ENCODE measurements at places on chromosomes 7 and 10.

DNA sequence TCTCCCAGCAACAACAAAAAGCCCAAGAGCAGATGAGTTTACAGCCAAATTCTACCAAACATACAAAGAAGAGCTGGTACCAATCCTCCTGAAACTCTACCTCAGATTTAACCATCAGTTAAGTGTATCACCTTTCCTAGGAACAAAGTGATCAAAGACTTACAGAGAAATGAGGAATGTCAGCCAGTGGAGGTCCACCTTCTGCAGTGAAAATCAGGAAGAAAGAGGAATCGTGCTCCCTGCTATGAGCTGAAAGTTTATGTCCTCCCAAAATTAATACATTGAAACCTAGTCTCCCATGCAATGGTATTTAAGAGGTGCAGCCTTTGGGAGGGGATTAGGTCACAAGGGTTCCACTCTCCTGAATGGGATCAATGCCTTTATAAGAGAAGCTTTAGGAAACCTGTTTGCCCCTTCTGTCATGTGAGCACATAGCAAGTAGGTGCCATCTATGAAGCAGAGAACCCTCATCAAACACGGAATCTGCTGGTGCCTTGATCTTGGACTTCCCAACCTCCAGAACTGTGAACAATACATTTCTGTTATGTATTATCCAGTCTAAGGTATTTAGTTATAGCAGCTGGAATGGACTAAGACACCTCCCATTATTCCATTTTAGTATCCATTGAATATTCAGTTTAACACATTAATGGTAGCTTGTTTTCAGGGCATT is 139.0 kb upstream of the FZD8 start:
- DNase-seq: no peak

DNA sequence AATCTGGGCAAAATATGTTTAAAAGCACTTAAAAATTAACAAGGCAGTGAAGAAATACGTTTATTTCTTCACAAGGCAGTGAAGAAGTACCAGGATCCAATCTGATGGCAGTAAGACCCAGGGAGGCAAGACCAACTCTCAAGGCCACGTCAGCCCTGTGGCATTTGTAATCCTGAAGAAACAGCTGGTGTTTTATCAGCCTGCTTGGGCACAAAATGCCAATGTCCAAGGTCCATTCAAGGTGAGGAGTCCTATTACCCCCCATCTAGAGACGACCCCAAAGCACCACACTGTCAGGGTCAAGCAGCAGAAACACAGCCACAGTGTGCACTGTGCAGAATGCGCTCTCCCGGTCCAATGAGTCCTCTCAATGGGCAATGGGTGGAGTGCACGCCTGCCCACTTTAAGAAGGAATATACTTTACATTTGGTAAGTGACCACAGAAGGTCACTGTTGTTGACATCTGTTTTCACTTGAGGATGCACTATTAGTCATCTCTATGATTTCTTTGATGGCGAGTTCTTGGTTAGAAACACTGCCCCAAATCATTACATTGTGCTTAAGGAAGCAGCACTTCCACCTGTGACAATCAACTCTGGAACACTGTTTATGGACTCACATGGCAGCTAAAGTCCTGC is 12.8 kb downstream of the CPXM2 start:
- DNase-seq: no peak

GRCh38 chr10:3542185-3542611 is 242.8 kb downstream of the KLF6 start:
- DNase-seq: no peak

DNA sequence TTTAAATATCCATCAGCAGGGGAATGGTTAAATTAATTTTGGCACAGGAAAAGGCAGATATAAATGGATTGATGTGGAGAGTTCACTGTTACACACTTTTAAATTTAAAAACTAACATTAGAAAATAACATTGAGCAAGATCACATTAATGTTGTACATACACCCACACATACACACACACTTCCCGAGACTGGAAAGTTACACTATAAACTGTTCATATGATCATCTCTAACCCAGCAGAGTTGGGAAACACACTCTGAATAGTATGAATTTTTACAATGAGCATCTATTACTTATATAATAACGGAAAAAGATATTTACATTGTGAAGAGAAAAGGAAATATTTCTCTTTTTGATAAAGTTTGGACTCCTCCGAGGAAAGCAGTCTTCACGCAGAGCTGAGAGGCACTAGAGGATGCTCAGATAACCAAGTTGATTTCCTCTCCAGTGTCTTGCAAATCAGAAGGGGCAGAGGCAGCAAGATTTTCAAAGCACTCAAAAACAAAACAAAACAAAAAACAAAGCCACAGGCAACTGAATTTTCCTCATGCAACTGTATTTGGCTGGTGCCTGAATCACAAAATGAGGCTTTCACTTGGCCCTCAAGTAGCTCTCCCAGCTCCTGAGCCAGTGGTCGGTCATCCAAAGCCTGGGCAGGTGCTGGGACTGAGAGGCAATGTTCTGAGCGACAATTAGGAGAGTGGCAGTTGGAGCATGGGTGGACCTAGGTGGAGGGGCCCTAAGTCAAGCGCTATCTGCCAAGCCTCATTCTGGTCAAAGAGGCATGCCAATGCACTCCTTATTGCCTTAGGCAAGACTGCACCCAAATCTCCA is 10.5 kb upstream of the GATAD1 start:
- DNase-seq: no peak

- DNase-seq: no peak
Observed at GRCh38 chr10:124521429-124521871, 59.8 kb downstream of the LHPP start.

GRCh38 chr10:81002382-81002781 is 464.7 kb downstream of the SH2D4B start:
- DNase-seq: no peak

- no peak for DNase-seq
Observed at GRCh38 chr7:22435720-22436119, 64.3 kb downstream of the STEAP1B start.

- DNase-seq: no peak
Observed at GRCh38 chr7:136492366-136492765, 376.1 kb upstream of the CHRM2 start.

- no peak for DNase-seq
Observed at GRCh38 chr7:110071192-110071591, 1019.7 kb upstream of the LRRN3 start.

DNA sequence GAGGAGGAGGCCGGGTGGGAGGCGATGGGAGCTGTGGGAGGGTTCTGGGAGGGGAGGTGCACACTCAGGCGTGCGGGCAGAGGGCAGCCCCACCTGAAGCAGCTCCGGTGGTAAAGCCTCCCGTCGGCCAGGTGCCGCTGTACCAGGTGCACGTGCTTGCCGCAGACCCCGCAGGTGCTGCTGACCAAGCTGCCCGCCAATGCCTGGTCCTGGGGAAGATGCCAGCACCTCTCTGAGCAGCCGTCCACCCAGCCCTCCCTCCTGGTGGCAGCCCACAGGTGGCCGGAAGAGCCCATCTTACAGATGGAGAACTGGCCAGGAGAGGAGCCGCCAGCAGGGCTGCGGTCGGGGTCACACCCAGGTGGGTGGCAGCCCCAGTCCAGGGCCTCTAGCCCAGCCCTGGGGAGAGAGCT is 12.6 kb downstream of the MICALL2 start:
- DNase-seq: peak; percentile 63

DNA sequence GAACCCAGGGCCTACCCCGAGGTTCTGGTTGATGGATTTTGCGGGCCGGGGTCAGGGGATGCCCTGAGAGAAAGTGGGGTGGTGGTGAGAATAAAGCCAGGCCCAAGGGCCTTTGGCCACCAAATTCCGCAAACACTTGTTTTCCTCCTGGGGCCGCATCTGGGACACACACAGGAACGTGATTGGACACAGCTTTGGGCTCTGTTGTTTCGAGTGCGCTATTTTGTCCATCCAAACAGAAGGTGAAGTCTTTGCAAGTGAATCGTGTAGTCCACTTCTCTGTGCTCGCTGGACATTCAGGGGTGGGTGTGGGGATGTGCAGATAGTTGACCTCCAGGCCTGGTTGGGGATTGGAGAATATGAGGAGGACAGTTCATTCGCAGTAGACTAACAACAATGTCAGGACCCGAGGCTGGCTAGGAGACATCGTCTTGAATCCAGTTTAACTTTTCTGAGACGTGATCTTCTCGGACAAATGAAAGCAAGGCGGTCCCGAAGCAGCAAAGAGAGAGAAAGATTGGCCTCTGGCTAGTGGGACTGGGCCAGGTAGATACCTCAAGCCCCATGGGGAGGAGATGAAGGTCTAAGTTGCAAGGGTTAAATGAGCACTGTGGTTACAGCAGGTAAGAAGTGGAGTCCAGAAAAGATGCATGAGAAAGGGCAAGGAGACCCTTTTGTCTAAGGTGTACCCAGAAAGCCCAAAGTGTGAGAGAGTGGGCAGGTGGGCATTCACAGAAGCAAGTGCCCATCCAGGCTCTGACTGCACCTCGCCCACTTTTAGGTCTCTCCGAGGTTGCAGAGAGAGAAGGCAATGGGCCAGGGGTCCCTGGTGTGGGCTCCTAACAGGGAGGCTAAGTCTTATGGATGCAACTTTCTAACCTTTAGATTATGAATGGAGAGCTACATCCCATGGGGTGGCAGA is 764 bp upstream of the FAM131B start:
- no peak for DNase-seq

DNA sequence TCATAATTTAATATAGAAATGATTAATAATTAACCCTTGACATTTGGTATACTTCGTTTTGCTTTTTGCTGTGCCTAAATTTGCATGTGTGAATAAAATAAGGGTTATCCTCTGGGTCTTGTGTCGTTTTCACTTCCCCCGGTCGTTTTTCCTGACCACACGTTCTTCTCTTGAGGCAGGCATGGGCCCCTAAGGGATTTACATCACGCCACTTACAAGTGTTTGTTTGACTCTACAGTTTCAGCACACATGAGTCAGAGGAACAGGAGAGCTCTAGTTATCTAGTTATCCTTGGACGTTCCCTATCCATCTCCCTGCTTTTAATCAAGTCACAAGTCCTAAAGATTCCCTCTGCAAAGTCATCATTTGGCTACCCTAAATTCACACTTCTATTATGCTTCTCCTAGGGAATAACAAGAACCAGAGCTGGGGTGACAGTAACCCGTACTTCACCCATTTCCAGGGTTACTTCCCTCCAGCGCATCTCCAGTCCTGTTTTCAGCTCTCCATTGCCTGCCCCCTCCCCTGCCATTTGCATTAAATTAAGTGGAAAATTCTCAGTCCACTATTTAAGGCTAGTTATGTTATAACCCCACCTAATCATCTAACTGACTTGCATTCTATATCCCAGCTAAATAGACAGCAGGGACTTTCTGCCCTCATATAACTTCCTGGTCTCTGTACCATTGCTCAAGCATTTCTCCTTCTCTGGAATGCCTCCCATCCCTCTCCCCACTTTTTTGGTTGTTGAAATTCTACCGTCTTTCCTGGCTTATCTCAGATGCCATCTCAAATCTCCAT is 206.9 kb downstream of the PTEN start:
- DNase-seq: no peak

GRCh38 chr10:44198096-44198779 is 186.7 kb downstream of the CXCL12 start:
- DNase-seq: no peak

DNA sequence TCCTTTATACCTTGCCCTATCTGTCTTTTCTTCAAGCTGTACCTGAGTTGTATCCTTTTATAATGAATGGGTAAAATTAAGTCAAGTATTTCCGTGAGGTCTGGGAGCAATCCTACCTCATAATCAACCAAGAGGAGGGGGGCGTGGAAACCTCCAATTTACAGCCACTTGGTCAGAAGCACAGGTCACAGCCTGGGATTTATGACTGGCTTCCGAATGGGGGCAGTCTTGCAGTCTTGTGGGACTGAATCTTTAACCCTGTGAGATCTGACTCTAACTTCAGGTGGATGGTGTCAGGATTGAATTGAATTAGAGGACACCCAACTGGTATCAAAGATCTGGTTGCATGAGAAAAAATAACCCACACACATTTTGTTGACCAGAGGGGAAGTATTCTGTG is 23.5 kb upstream of the KCNMA1 start:
- no peak for DNase-seq

GRCh38 chr7:108067844-108068243 is 62.3 kb downstream of the LAMB4 start:
- DNase-seq: peak; percentile 53

DNA sequence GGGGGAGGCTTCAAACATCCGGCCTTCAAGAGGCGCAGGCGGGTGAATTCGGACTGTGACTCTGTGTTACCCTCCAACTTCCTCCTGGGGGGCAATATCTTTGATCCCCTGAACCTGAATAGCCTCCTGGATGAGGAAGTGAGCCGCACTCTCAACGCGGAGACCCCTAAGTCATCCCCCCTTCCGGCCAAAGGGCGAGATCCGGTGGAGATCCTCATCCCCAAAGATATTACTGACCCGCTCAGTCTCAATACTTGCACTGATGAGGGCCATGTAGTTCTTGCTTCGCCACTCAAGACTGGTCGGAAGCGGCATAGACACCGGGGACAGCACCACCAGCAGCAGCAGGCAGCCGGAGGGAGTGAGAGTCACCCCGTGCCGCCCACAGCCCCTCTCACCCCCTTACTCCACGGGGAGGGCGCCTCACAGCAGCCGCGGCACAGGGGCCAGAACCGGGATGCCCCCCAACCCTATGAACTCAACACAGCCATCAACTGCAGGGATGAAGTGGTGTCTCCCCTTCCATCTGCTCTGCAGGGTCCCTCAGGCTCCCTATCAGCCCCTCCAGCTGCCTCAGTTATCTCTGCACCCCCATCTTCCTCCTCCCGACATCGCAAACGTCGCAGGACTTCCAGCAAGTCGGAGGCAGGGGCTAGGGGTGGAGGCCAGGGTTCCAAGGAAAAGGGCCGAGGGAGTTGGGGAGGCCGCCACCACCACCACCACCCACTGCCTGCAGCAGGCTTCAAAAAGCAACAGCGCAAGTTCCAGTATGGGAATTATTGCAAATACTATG is 1.1 kb downstream of the MEPCE start:
- DNase-seq: no peak

GRCh38 chr10:11527691-11528255 is 83.7 kb downstream of the USP6NL start:
- no peak for DNase-seq

DNA sequence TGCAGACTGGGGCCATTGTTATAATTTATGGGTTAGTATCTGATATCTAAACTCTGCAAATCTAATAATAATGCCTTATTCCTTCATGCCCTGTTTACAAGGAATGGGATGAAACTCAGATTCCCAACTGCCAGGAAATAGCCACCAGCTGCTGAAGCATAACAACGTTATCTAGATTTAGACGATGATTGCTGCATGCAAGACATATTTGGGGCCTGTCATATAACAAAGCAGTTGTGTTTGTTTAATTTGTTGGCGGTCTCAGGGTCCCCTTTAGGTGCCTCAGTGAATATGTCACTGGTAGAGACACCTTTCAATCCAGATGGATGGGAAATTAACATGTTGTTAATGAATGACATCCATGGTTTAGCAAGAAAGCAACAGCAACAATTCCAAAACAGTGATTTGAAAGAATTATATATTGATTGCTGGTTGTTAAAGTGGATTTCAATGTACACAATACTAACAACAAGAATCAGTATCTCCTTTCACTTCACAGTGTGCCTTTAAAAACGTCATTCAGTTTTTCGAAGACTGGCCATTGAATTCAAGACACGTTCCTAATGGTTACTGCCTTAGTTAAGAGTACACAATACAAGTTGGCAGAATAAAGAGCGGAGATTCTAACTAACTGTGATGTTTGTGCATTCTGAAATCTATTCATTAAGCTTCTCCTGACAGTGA is 860.6 kb upstream of the CELF2 start:
- no peak for DNase-seq

- DNase-seq: no peak
Observed at GRCh38 chr10:129999140-129999539, 35.1 kb upstream of the EBF3 start.

- no peak for DNase-seq
Observed at GRCh38 chr7:103685646-103686045, 239.6 kb upstream of the SLC26A5 start.

- peak; percentile 18 for DNase-seq
Observed at GRCh38 chr7:121204537-121204936, 124.3 kb upstream of the WNT16 start.
